ENCODE measurements at places on chromosomes 13 and 19.

DNA sequence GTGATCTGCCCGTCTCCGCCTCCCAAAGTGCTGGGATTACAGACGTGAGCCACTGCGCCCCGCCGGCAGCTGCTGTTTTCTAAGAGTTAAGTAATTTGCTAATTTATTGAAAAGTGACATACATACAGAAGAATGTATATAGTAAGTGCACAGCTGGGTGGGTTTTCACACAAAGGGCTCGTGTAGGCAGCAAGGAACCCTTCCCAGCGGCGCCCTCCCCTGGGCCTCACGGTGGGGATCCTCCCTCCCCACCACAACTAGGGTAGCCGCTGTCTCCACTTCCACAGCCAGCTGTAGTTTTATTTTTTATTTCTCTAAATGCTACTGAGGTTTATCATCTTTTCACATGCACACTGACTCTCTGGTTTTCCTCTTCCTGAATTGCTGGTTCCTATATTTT, 64.9 kb downstream of the CRYL1 start:
- H3K36me3 ChIP-seq: no peaks in the 10 kb centered on the region
- no peak overlapping the region for H3K27ac ChIP-seq
- H3K4me3 ChIP-seq: no peak overlapping the region
- H3K27me3 ChIP-seq: no peaks in the 10 kb centered on the region
- peaks cover 26% of the 10 kb centered on the region for H3K4me1 ChIP-seq

DNA sequence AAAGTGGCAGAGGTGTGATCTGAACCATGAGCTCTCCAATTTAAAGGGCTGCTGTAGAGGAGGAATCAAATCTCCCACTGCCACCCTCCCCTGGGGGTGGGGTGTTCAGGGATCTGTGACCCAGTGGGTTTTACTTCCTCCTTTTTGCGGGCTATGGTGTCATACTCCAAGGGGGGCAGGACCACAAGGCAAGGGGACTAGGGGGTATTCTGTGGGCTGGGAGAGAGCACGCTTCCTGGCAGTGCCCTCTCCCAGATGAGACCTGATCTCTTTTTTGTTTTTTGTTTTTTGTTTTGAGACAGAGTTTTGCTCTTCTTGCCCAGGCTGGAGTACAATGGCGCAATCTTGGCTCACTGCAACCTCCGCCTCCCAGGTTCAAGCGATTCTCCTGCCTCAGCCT, 10.3 kb downstream of the PLD3 start:
- H3K27ac ChIP-seq: no peak overlapping the region
- H3K4me1 ChIP-seq: peaks cover 17% of the 10 kb centered on the region
- H3K36me3 ChIP-seq: peaks cover 2% of the 10 kb centered on the region
- no peak for DNase-seq

DNA sequence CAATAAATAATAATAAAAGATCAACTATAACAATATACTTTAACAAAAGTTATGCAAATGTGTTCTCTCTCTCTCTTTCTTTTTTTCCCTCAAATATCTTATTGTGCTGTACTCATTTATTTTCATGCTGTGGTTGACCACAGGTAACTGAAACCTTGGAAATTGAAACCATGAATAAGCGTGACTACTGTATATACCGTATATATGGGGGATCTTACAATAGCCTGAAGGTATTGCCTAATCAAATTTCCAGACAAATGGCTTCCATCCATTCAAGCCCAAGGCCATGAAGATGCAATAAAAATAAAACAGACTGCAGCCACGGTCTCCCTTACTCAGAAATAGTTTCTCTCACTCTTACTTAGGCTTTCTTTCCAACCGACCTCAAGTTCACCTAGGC, 98.3 kb downstream of the SLITRK6 start:
- no peak overlapping the region for H3K27ac ChIP-seq
- H3K27me3 ChIP-seq: no peaks in the 10 kb centered on the region
- no peak overlapping the region for H3K4me3 ChIP-seq
- no peak for DNase-seq

DNA sequence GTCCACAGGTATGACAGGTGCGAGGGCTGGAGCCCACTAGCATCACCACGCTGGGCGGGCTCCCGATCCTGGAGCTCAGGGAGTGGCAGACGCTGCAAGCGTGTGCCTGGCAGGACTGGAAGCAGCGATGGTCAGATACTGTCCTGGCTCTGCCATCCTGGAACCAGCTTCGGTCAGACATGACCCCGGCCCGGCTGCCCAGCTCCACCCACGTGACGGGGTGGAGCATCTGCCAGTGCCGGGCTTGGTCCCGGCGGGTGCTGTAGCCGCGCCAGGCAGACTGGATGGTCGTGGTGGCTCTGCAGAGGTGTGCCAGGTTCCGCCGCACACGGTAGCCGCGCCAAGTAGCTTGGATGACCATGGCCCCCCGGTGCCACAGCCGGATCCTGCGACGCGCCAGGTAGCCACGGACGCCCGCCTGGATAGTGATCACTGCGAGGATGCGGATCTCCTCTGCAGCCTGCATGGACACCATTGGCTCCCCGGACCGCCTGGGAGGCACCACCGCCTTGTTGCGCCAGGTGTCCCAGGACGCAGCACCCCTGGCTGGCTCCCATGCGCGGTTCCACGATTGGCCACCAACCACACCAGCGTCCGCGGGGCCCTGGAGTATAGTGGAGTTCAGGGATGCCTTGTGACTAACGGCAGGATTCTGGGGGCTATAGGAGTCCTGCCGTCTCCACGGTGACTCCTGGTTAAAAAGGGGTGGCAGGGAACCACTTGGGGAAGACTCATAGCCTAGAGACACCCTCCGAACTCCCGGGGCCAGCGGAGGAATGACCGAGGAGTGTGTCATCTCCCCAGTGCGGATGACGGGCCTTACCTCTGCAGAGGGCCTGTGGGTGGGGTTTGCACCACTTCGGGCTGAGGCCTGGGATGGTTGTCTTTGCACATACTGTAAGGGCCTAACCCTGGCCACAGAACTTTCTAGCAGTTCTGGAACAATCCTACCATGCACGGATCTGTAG, 16.5 kb downstream of the IQCN start:
- H3K36me3 ChIP-seq: no peaks in the 10 kb centered on the region
- H3K27me3 ChIP-seq: peaks cover 40% of the 10 kb centered on the region
- H3K4me3 ChIP-seq: no peak overlapping the region
- no peak overlapping the region for H3K27ac ChIP-seq
- H3K4me1 ChIP-seq: peaks cover 2% of the 10 kb centered on the region

GRCh38 chr13:47170971-47171370, 274.1 kb upstream of the HTR2A start:
- no peaks in the 10 kb centered on the region for H3K27me3 ChIP-seq
- no peaks in the 10 kb centered on the region for H3K36me3 ChIP-seq
- no peak for DNase-seq
- H3K4me3 ChIP-seq: no peak overlapping the region

DNA sequence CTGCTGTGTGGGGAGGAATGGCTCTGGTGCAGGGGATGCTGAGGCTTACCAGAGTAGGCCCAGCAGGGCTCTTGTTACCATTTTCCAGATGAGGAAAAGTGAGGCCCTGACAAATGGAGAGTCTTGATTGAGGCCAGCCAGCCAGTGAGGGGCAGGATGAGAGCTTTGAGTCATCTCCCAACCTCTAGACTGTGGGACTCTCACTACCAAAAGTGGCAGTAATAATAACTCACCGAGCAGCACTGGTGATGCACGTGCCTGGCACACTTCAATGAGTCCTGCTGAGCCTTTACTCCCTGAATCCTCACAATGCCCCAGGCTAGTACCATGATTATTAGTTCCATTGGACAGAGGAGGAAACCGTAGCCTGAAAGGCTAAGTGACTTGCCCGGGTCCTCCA, 7.8 kb downstream of the CIC start:
- H3K4me1 ChIP-seq: peaks cover 49% of the 10 kb centered on the region
- no peaks in the 10 kb centered on the region for H3K27me3 ChIP-seq
- H3K4me3 ChIP-seq: no peak overlapping the region

GRCh38 chr13:27052551-27053208, 118.9 kb downstream of the USP12 start:
- no peak for DNase-seq
- no peaks in the 10 kb centered on the region for H3K36me3 ChIP-seq
- no peaks in the 10 kb centered on the region for H3K27me3 ChIP-seq
- H3K4me1 ChIP-seq: peaks cover 17% of the 10 kb centered on the region
- H3K4me3 ChIP-seq: no peak overlapping the region

- no peaks in the 10 kb centered on the region for H3K4me1 ChIP-seq
- H3K27ac ChIP-seq: no peak overlapping the region
- no peaks in the 10 kb centered on the region for H3K27me3 ChIP-seq
- no peak overlapping the region for H3K4me3 ChIP-seq
These were observed 61.2 kb downstream of the PEPD start for GRCh38 chr19:33460221-33460908.

GRCh38 chr13:25982907-25983306, 68.9 kb downstream of the SHISA2 start:
- H3K36me3 ChIP-seq: no peaks in the 10 kb centered on the region
- no peaks in the 10 kb centered on the region for H3K4me1 ChIP-seq
- H3K27ac ChIP-seq: no peak overlapping the region
- peaks cover 3% of the 10 kb centered on the region for H3K27me3 ChIP-seq
- H3K4me3 ChIP-seq: no peak overlapping the region

DNA sequence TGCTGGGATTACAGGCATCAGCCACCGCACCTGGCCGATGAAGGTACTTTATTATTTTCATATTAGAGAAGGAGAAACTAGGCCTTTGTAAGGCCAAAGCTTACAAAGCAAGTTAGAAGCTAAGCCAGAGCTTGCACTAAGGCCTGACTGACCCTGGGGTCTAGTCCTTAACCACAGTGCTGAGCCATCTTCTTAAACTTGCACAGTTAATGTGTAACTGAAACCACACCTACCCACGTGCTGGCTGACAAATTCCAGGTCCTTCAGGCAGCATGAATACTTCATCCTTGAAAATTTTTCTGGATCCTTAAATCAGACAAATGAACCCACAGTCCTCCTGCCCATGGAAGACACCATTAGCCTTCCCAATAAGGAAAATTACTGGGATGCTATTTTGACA, 880.6 kb downstream of the UQCRFS1 start:
- no peaks in the 10 kb centered on the region for H3K4me1 ChIP-seq
- no peaks in the 10 kb centered on the region for H3K36me3 ChIP-seq
- DNase-seq: no peak
- no peaks in the 10 kb centered on the region for H3K27me3 ChIP-seq

- H3K4me3 ChIP-seq: no peak overlapping the region
- no peaks in the 10 kb centered on the region for H3K36me3 ChIP-seq
- H3K27ac ChIP-seq: no peak overlapping the region
- peaks cover 10% of the 10 kb centered on the region for H3K27me3 ChIP-seq
- H3K4me1 ChIP-seq: no peaks in the 10 kb centered on the region
These were observed 81.4 kb upstream of the UQCRFS1 start for GRCh38 chr19:29294343-29294811.

DNA sequence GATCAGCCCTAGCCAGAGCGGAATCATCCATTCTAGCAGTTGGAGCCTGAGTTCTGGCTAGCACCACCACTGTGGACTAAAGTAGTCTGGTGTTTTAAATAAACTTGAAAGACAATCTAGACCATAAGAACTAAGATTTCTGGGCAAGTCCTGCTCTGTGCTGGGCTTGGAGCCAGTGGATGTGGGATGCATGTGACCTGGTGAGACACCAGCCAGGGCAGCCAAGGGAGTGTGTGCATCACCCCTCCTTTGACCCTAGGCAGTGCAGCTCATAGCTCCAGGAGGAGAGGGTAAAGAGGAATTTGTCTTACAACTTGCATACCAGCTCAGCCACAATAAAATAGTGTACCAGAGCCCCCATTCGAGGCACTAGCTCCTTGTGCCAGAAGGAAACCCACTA, 21.0 kb downstream of the ITGBL1 start:
- H3K27ac ChIP-seq: no peak overlapping the region
- H3K36me3 ChIP-seq: no peaks in the 10 kb centered on the region
- DNase-seq: no peak

- H3K27me3 ChIP-seq: peaks cover 52% of the 10 kb centered on the region
- H3K4me3 ChIP-seq: no peak overlapping the region
- H3K36me3 ChIP-seq: no peaks in the 10 kb centered on the region
- peaks cover 2% of the 10 kb centered on the region for H3K4me1 ChIP-seq
These were observed 10.9 kb downstream of the EXOC3L2 start for GRCh38 chr19:45234089-45234869.

DNA sequence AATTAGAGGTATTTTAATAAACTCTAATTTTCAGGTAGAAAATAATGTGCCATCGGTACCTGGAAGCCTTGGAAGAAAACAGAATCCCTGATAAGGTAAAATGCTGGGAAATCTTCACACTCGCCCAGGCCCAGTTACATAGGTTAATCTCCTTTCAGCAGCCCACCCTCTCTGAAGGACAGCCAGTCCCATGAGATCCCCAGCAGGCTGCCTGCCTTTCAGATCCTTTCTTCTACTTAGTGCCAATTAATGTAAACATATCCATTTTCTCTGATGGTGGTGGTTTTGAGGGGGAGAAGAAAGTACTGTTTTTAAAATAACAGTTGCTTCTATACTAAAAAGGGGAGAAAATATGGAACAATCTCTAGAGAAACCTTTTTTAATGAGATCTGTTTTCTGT, 12.2 kb downstream of the SMAD9 start:
- H3K27me3 ChIP-seq: peaks cover 10% of the 10 kb centered on the region
- no peak for DNase-seq
- no peak overlapping the region for H3K27ac ChIP-seq
- H3K36me3 ChIP-seq: no peaks in the 10 kb centered on the region

Measured in activated naive CD4-positive, alpha-beta T cell treated with anti-CD3 and anti-CD28 coated beads, Interleukin-2, amount 10 ng/mL, durations not matched to agents 7 days and 5 days (primary cell).